RWPE1 (cell line): ENCODE measurements at places on chromosomes 12 and 14.

GRCh38 chr12:69966409-69966808 lies 141.4 kb downstream of the MYRFL start:
- DNase-seq: peak; percentile 83

DNA sequence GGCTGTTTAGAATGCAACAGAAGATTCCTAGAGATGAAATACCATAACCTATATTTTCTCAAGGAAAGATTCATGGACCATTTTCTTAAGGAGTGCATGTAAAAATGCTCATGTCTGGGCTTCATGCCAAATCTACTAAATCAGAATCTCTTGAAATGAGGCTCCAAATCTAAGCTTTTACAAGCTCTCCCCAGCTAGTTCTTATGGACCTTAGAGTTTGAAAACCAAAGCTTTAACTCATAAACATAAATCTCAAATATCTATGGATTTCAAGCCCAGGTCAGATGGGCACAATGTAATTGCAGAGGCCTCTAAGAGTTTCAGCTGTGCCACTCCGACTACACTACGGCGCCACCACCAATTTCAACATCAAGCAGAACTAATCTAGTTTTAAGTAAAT lies 117.3 kb upstream of the CAND1 start:
- DNase-seq: no peak

DNA sequence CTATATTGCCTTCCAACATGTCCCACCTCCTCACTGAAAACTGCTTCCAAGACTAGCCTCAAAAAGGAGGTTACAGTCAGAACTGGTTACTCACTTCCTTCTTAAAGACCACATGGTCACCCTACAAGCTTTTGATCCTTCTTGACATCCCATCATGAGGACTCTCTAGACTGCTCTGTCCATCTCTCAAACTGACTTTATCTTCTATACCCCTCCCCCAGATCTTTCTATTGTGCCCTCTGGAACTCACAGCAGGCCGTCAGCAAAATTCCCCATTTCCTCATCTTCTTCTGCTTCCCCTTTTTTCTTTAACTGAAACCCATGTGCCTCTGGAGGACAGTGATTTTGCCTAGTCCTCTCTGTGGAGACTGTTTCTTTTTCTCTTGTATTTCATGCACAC lies 18.1 kb upstream of the IGF1 start:
- DNase-seq: no peak

- DNase-seq: no peak
These were observed 89.1 kb upstream of the CPSF6 start for GRCh38 chr12:69150083-69150795.

DNA sequence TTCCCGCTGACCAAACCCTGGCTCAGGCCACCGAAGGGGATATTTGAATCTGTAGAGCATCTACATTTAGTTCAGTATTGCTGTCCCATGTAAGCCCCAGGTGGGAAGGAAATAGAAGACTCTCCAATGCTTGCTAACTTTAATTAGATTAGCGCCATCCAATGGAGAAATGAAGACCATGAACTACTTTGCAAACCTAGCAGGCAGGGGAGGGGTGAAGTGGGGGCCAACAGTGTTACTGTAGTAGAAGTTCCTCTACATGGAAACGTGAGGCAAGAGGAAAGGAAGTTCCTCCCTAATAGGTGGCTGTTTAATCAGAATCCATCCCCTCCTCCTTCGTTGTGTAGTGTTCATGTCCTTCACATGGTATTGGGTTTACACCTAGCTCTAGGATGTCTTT lies 9.3 kb upstream of the DENND5B start:
- DNase-seq: no peak

DNA sequence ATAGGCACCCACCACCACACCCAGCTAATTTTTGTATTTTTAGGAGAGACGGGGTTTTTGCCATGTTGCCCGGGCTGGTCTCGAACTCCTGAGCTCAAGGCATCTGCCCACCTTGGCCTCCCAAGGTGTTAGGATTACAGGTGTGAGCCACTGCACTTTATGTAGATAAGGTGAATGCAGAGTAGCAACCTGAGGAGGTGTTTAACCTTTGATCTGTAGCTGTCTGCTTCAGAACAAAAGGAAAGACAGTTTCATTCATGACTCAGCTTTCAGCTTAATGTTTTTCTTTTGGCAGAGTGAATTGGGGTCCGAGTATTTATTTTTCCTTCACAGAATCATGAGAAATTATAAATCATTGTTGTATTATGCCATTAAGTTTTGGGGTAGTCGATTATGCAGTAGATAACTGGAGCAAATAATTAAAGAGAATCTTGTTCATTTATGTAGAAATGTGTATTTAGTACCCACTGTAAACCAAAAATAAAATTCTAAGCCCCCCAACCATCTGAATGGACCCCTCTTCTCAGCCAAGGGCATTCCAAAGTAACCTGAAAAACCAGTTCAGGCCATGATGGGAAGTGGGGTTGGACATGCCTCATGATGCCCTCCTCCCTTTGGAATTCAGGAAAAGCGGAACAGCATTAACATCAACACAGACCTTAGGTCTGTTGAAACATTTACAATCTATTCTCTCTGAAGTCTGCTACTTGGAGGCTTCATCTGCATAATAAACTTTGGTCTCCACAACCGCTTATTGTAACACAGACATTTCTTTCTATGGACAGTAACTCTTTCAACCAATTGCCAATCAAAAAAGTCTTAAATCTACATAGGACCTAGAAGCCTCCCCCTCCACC lies 10.7 kb upstream of the STX2 start:
- no peak for DNase-seq

DNA sequence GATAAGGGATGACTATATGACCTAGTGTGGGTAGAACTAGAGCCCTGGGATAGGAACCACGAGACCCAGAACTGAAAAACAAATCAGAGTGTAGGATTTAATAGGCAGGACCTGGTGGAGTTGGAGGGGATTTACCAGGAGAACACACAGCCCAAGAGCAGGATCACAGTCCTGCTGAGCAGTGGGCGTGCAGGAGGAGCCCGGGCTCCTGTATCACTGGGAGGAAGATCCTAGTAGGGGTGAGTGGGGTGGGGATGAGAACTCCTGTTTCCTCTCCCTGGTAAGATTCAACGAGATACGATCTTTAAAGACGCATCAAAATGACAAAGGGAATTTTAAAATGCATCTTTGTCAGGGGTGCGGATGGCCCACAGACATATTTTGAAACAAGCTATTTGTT lies 220.1 kb downstream of the GALC start:
- DNase-seq: no peak

DNA sequence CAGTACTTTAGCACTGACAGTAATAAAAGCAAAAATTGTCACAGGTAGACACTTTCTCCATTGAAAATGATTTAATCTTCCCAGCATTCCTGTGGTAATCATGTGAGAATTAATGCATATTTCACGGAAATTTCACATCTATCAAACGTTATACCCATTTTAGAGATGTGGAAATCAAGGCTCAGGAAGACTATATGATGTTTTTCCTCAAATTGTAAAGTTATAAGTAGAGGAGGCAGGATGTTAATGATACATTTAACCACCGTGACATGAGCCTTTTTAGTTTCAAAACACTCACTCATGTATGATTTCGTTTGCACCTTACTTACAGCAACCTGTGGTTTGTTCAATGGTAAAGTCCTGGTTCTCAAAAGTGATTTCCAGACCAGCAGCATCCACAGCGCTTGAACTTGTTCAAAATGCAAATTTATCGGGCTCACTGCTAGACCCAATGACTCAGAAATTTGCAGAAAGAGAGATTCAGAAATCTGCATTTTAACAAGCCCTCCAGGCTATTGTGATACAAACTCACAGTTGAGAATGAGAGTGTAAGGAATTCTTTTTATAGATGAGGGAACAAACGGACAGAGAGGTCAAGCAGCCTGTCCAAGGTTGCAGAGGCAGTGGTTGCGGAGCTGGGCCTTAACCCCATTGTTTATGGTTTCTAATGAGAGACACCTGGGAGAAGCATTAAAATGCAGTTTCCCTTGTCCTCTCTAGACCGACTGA lies 654.8 kb upstream of the TBX3 start:
- no peak for DNase-seq

GRCh38 chr12:61863811-61864210 lies 396.4 kb upstream of the USP15 start:
- no peak for DNase-seq

DNA sequence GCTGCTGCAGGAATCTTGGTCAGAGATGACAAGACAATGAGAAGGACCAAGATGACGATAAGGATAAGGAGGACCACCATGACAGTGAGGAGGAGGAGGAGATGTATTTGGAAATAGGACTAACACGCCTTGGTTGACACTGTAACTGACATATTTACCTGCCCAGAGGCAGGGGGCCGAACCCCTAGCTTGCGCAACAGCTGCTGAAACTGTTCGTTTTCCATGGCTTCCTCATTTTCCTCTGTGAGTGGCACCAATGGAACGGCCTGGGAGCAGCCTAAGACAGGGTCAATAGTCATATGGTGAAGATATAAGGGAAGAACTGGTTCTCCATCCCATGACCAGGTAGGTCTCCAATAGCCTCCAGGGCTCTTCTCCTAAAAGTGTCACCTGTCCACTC lies 28.8 kb downstream of the TIMELESS start:
- DNase-seq: no peak

- no peak for DNase-seq
These were observed 54.1 kb downstream of the ADIPOR2 start for GRCh38 chr12:1744932-1745331.

DNA sequence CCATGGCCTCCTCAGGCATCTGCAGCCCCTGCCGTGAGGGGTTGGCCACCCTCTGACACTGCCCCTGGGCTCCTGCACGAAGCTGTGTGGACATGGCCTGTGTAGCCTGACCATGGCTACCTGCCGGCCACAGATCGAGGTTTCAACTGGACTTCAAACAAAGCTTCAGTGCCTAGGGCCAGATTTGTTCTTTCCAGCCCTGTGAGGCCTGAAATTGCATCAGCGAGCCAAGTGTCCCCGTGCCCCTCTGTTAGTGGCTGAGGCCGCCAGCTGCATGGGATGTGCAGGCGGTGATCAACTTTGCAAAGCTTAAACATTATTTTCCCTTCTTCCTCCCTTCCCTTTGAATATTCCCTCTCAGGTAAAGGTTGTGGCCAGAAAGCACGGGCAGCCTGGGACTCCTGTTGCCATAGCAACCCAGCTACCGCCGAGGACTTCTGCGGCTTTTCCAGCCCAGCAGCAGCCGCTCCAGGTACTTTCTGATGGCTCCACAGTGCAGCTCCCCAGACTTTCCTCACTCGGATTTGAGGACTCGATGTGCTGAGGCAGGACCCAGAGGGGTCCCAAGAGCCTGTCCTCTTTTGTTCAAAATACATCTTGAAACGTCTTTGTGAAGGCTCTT lies 35.8 kb downstream of the DDX51 start:
- no peak for DNase-seq

- DNase-seq: no peak
These were observed 12.1 kb downstream of the FRMD6 start for GRCh38 chr14:51663783-51664326.

DNA sequence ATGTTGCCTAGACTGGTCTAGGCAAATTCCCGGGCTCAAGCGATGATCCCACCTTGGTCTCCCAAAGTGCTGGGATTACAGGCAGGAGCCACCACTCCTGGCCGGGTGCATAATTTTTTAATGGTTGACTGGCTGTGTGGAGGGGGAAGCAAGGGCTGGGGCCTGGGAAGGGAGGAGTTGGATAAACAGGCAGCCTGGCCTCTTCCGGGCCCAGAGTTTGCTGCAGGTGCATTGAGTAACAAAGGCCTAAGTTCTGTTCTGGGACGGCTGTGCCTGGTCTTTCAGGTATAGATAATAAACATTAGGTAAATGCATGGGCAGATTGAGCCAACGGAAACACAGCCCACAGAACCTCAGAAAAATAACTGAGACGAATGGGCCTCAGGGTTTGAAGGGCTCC lies 191.3 kb upstream of the TBX3 start:
- no peak for DNase-seq

DNA sequence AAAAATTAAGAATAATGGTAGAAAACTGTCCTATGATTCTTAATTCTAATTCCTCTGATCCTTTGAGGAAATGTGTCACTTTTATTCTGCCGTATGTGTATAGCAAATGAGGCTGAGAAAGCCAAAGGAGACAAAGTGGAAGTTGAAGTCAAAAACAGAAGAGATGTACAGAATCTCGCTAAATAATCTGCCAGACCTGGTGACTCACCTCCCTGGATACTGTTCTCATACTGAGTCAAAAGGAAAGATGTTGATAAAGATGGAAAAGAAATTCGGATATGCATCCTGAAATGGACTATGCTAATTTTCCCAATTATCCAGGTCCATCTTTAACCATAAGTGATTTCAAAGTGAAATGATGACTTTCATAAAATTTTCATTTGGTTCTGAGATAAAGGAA lies 92.5 kb downstream of the DUSP6 start:
- no peak for DNase-seq

DNA sequence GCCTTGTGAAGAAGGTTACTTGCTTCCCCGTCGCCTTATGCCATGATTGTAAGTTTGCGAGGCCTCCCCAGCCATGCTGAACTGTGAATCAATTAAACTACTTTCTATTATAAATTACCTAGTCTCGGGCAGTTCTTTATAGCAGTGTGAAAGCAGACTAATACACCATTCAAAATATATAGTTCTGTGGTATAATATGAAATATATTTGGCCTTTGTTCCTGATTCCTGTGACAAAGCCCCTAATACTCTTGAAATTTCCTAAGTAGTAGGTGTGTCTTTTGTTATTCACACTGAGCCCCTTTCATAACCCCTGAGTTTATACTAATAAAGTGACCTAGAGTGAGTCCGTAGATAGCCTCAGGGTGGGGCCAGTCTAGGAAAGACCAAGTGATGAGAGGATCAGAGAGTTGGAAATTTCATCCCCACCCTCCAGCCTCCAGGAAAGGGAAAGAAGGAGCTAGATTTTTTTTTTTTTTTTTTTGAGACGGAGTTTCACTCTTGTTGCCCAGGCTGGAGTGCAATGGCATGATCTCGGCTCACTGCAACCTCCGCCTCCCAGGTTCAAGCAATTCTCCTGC lies 19.4 kb upstream of the STRN3 start:
- DNase-seq: no peak

GRCh38 chr12:46794593-46795190 lies 31.1 kb downstream of the SLC38A4 start:
- DNase-seq: no peak

GRCh38 chr14:31194095-31194494 lies 13.5 kb downstream of the HECTD1 start:
- no peak for DNase-seq

DNA sequence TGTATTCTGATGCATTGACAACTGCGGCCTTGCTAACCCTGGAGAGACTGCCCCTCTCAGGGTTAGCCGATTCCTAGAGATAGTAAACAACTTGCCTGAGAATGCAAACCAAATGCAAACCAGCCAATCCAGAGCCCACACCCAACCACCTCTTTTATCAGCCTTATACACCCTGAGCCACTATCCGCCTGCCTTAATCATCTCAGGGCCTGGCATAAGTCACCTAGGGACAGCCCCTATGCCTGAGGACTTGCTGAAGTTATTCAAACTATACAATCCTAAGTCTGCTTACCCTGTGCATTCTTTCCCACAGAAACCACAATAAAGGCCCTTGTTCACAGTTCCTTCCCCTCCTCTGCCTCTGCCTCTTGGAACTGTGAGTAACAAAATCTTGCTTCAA lies 177.2 kb downstream of the KCNA5 start:
- no peak for DNase-seq

DNA sequence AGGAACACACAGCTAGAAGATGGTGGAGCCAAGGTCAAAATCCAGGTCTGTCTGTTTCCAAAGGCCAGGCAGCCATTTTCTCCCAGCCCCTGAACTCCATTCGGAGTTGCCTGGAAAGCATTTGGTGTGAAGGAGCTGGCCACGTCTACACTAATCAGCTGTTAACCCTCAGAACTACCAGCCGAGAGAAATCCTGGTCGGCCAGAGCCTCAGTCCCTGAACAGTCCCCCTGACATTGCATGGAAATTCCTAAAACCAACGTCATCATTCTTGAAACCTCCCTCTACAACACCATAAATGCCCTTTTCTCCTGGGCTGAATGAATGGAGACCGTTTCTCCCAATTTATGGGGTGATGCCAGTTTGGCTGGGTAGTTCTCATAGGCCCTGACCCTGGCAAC lies 245.6 kb downstream of the SLC41A2 start:
- no peak for DNase-seq
